ENCODE measurements at places on chromosomes 5 and 9.

DNA sequence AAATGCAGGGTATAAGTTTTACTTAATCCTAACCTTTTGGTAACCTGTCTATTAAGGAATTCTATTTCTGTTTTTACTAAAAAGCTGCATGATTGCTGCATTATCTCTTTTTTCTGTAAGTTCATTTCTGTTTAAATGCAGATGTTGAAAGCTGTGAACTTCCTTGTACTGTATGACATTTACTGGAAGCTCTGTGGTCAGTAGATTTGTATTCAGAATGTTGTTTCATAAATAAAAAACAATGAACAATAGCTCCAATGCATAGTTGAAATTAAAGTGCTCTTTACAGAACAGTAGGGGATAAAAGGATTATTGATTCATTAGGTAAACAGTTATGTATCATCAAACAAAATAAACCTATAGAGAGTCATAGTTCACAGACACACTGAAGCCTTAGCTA, 46.5 kb upstream of the FKTN start:
- DNase-seq: no peak

GRCh38 chr5:150618163-150618562, 22.3 kb upstream of the SYNPO start:
- DNase-seq: no peak

DNA sequence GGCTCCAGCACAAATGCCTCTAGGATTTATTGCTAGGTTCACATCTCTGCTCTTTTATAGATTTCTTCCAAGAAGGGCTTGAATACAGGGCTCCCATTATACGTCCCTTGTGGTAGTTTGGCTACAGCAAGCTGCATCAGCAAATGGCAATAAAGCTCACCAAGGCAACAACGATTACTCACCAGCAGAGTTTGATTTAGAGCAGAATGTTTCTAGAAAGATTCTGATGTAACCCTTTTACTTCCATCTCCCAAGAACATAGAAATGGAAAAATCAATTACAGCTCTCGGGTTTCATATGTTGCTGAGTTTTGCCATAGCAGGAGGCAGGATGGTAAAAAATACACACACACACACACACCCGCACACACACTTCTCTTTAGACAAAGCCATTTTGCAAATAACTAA, 124.2 kb upstream of the TNPO1 start:
- peak; percentile 34 for DNase-seq

DNA sequence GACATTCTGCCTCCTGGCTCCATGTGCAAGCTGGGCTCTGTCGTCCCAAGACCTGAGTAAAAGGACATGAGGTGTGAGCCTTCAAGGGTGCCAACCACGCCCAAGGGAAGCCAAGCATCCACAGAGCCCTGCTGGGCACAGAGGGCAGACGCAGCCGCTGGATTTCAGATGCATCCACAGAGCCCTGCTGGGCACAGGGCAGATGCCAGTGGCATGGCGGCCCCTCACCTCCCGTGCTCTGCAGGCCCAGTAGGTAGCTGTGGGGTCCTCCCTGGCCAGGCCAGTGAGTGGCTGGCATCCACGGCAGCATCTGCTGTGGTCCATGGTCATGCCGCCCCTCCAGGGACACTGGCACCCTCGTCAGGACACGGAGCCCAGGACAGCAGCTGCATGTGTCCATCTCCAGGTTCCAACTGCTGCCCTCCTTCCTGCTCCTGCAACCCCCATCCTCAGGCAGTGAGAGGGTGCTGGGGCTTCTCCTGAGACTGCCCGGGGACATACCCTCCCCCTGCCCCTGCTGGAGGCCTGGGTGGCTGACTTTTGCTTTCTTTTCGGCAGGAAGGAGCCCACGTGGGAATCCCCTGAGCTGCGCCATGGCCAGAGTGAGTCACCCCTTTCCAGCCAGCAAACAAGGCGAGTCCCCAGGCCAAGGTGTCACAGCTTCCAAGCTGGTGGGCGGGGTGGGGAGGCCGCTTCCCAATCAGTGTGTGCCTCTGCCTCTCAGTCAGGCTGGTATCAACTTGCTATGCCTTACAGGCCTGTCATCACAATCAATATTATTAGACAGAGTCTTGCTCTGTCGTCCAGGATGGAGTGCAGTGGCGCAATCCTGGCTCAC, 4.0 kb upstream of the TRAF2 start:
- peak; percentile 89 for DNase-seq

DNA sequence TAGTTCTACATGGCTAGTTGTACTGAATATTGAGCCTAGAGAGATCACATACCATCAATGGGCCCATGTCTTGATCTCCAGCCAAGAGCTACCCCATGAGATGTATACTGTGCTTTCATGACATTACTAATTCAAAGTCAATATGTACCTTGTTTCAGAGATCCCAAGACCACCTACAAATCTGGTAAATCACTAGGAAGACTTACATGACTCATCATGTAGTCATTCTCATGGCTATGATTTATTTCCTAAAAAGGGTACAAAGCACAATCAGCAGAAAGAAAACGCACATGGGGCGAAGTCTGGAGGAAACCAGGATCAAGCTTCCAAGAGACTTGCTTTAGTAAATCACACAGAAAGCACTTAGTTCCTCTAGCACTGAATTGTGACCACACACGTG, 103.0 kb downstream of the PCSK5 start:
- peak; percentile 49 for DNase-seq

DNA sequence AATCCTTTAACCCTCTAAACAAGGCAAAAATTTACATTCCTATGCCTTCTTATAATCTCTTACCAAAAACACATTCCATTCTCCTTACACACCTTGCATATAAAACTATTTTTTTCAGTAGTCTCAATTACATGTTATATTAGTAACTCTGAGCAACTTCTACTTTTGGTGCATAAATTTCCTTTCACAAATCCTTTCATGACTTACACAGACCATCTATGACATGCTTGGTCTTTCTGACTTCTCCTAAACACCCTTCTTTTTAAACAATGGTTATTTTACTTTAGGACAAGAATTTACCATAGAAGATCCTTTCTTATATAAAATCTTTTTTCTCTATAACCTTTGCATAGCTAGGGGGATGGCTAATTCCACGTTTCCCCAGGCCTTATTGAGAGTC, 208.0 kb upstream of the ARRDC3 start:
- DNase-seq: no peak

GRCh38 chr5:151670083-151670686, 16.5 kb downstream of the SPARC start:
- DNase-seq: peak; percentile 55

GRCh38 chr5:109876941-109877669, 187.4 kb downstream of the MAN2A1 start:
- DNase-seq: peak; percentile 20

GRCh38 chr5:152623951-152624350, 218.9 kb upstream of the NMUR2 start:
- DNase-seq: no peak

DNA sequence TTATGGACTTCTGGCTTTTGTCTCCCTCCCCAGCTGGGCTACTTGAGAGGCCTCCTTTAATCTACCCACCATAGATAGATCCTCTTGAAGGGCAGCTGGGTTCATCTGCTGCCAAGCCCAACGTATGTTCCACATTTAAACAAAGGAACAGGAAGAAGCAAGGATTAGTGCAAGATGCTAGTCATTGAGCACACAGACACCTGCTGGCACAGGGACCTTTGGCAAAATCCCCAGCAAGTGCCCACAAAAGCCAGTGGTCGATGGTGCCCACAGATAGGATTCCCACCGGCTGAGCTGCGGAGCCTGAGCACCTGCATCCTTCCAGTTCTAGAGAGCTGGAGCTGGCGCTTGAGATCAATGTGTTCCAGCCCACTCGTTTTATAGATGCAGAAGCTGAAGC, 57.7 kb upstream of the SHB start:
- DNase-seq: no peak

GRCh38 chr9:78213712-78214111, 22.2 kb upstream of the CEP78 start:
- DNase-seq: peak; percentile 43

- no peak for DNase-seq
Observed at GRCh38 chr5:2887481-2888348, 136.2 kb upstream of the IRX2 start.

- DNase-seq: no peak
Observed at GRCh38 chr5:124130816-124131215, 615.6 kb downstream of the ZNF608 start.

- no peak for DNase-seq
Observed at GRCh38 chr5:6822068-6822467, 108.8 kb downstream of the TENT4A start.

DNA sequence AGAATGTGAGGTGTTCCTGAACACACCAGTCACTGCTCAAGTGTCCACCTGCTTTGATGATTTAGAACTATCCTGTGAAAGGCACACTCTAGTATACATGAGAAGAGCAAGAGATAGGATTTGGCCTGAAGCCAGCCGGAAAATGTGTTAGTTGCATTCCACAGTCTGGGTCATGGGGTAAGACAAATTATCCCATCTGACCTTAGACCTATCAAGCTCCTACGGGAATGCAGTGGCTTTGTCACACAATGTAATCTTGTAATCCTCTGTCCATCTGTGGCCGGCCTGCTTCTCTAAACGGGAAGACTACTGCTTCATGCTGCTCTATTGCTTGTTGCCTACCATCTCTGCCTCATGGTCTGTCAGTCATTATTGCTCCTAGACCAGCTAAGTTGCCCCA, 92.4 kb upstream of the PRRC1 start:
- peak; percentile 10 for DNase-seq

GRCh38 chr5:128135286-128135685, 51.7 kb downstream of the SLC12A2 start:
- DNase-seq: no peak

DNA sequence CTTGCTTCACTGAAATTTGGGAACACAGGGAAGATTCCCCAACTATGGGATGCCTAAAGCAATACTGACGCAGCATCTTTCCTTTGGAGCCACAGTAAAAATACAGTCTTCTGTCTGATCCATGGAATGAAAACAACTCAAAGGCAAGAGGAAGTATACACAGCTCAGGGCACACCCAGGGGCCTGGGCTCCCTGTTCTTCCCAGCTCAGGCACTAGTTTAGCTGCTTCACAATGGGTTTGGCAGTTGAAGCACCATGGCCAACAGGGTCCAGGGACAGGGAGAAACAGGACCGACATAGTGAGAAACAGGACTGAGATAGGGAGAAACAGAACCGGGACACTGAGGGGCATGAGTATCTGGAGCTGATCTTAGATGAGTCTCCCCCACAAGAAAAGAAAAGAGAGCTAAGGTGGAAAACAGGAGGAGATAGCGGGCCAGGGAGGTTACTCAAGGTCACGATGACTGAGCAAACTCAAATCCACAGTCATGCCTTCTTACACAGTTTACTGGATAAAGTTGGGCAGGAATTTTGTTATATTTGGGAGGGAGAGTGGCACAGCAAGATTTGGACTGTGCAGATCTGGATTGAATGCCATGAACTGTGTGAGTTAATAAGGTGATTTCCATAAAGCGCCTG, 198.8 kb downstream of the SMARCA2 start:
- DNase-seq: no peak

- no peak for DNase-seq
Observed at GRCh38 chr5:1755321-1755949, 44.2 kb downstream of the MRPL36 start.

- no peak for DNase-seq
Observed at GRCh38 chr9:19181561-19181960, 48.9 kb upstream of the DENND4C start.

DNA sequence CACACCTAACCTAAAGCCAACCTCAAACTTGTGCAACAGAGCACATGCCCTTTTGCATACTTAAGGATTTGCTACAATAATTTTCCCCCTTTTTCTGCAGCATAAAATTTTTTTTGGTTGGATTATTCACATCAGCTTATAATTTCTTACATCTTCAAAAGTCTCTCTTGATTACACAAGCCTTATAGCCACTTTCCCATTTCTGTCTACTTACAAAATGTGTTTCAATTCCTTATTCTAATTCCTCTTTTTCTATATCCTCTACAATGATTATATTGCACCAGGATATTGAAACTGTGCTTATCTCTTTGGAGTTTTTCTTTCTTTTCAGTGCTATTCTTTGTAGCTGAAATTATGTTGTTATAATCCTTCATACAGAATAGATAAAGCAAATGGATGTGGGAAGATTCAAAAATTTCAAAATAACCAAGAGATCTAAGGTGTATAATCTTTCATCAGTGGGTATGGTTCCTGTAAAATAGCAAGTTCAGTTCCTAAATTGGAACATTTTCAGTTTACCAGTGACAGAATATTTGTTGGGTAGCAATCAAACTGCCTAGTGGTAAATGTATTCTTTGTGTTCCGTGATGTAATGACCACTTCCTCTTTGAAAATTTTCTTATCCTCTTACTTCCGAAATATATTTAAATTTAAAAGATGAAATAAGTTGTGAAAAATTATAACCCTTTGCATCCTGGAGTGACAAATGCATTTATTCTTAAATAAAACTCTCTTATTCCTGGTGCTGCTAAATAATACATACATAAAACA, 386.8 kb upstream of the CHD1 start:
- DNase-seq: no peak

GRCh38 chr5:176658817-176659511, 11.7 kb downstream of the TSPAN17 start:
- peak; percentile 64 for DNase-seq

DNA sequence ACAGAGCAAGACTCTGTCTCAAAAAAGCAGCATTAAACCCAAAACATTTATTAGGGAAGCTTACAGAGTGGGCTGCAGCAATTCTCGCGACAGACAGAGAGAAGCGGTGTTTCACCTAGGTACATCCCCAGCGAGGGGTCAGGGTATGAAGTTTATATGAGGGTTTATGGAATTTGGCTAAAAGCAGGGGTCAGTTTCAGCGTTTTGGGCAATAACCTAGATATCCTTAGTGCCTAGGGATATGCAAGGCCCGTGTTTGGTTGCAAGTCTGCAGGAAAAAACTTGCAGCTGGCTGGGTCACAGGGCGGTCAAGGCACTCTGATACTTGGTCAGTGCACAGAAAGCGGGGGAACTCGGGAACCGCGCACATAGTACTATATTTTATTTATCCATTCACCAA, 649 bp upstream of the GLE1 start:
- DNase-seq: peak; percentile 42

- DNase-seq: peak; percentile 52
Observed at GRCh38 chr9:28073270-28073669, 500.0 kb upstream of the C9orf72 start.

GRCh38 chr5:74232276-74232675, 408.3 kb downstream of the ENC1 start:
- DNase-seq: peak; percentile 71

DNA sequence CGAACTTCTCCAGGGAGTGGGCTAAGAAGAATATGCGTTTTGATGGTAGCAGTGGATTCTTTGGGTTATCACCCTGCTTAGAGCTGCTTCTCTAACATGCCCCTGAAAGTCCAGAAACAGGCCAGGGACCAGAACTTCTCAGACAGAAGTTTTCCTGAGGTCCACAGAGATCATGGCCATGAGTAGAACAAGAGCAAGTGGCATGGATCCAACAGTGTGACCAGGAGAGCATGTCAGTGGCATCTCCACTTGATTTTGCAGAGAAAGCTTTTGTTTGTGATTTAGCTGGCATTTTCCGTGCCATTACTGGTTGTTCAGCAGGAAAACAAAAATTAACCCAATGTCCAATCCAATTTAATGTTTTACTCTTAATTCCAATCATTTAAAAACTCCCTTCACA, 298.5 kb upstream of the CD180 start:
- no peak for DNase-seq
